Testis (tissue), 5 donors: ENCODE measurements at places on chromosomes 12 and 14. TPM values are rescaled to one million over a fixed set of nuclear protein-coding genes. Genes with fewer than 3 reads are reported as not detected.

The JKAMP gene
- 76.7 TPM for total RNA-seq

- no peaks in the 10 kb centered on the region for H3K27me3 ChIP-seq
- no peaks in the 10 kb centered on the region for H3K4me1 ChIP-seq
- DNase-seq, result peak; percentile 55
- peak within 1 kb of the TSS; percentile 59 for H3K27ac ChIP-seq
- H3K4me3 ChIP-seq, result peak within 1 kb of the TSS; percentile 68
These were observed at the start of gene ACOT4 for GRCh38 chr14:73591690-73592449. ACOT4 (plus strand) TSS chr14:73591873; CDS start chr14:73591960, 87 bp downstream.

The FAM181A gene
- total RNA-seq, result 12.7 TPM

The AKAP6 gene
- 30.9 TPM for total RNA-seq

The ADAMTS20 gene
- 1.5 TPM for total RNA-seq

GRCh38 chr14:32510815-32511214 lies 181.7 kb downstream of the AKAP6 start:
- no peak overlapping the region for H3K4me3 ChIP-seq
- no peaks in the 10 kb centered on the region for H3K27me3 ChIP-seq
- no peak for DNase-seq

- H3K27ac ChIP-seq, result no peak overlapping the region
- H3K36me3 ChIP-seq, result no peaks in the 10 kb centered on the region
- H3K4me3 ChIP-seq, result no peak overlapping the region
- no peaks in the 10 kb centered on the region for H3K27me3 ChIP-seq
- no peak for DNase-seq
These were observed 137.2 kb upstream of the TRHDE start for GRCh38 chr12:72135021-72135301.

- DNase-seq, result no peak
- peaks cover 15% of the 10 kb centered on the region for H3K4me1 ChIP-seq
- no peaks in the 10 kb centered on the region for H3K27me3 ChIP-seq
- H3K36me3 ChIP-seq, result no peaks in the 10 kb centered on the region
- no peak overlapping the region for H3K4me3 ChIP-seq
These were observed 24.0 kb upstream of the NUDT14 start for GRCh38 chr14:105204931-105205672.

The GPR84 gene
- total RNA-seq, result not detected

The TDRD9 gene
- total RNA-seq, result 68.5 TPM

The NINJ2 gene
- 9.2 TPM for total RNA-seq

The GRIP1 gene
- total RNA-seq, result 12.0 TPM

GRCh38 chr12:124148481-124149273 lies 146.2 kb upstream of the RFLNA start:
- no peaks in the 10 kb centered on the region for H3K27me3 ChIP-seq
- H3K27ac ChIP-seq, result no peak overlapping the region

GRCh38 chr12:131795690-131796410 lies 32.3 kb upstream of the MMP17 start:
- no peak for DNase-seq
- no peaks in the 10 kb centered on the region for H3K27me3 ChIP-seq
- no peaks in the 10 kb centered on the region for H3K36me3 ChIP-seq
- no peak overlapping the region for H3K27ac ChIP-seq

- no peak for DNase-seq
- H3K27ac ChIP-seq, result no peak overlapping the region
- H3K4me1 ChIP-seq, result no peaks in the 10 kb centered on the region
- no peaks in the 10 kb centered on the region for H3K27me3 ChIP-seq
- H3K36me3 ChIP-seq, result no peaks in the 10 kb centered on the region
These were observed 64.5 kb upstream of the SLC35F4 start for GRCh38 chr14:57930241-57930975.

The AMHR2 gene
- 39.0 TPM for total RNA-seq

DNA sequence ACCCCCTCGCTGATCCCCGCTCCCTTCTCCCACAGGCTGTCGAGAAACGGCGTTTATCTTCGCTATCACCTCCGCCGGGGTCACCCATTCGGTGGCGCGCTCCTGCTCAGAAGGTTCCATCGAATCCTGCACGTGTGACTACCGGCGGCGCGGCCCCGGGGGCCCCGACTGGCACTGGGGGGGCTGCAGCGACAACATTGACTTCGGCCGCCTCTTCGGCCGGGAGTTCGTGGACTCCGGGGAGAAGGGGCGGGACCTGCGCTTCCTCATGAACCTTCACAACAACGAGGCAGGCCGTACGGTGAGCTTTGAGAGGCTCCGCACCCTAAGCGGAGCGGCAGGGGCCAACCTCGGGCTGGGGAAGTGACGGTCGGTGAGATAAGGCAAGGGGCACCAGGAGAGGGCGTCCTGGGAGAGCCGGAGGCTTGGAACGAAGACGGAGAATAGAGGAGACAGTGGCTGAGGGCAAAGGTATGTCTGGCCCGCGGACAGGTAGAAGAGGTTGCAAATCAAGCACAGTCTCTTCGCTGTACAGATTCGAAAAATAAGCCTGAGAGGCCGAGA lies 2.3 kb downstream of the WNT1 start:
- no peak for DNase-seq
- H3K4me3 ChIP-seq, result peak overlapping the region; percentile 15
- H3K4me1 ChIP-seq, result peaks cover 27% of the 10 kb centered on the region
- no peaks in the 10 kb centered on the region for H3K27me3 ChIP-seq
- H3K36me3 ChIP-seq, result no peaks in the 10 kb centered on the region

DNA sequence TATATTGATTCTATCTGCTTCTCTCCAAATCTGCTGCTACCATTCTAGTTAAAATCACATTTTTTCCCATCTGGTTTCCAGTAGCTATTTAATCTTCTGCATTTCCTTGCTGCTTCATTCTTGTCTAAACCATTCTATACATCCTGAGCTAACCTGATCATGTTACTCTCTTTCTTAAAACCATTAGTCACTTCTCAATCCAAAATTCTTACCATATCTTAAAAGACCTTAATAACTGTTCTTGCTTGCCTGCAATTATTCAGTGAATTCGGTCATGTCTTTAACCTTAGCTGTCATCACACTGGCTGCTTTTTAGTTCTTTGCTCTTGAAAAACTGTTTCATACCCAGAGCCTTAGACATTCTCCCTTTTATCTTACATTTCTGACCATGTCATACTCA lies 56.4 kb upstream of the PZP start:
- H3K27ac ChIP-seq, result no peak overlapping the region
- H3K4me3 ChIP-seq, result no peak overlapping the region

- no peak for DNase-seq
- H3K4me1 ChIP-seq, result no peaks in the 10 kb centered on the region
- no peaks in the 10 kb centered on the region for H3K36me3 ChIP-seq
- H3K27ac ChIP-seq, result no peak overlapping the region
- H3K4me3 ChIP-seq, result no peak overlapping the region
These were observed 11.6 kb downstream of the FBXW8 start for GRCh38 chr12:116922194-116922897.

DNA sequence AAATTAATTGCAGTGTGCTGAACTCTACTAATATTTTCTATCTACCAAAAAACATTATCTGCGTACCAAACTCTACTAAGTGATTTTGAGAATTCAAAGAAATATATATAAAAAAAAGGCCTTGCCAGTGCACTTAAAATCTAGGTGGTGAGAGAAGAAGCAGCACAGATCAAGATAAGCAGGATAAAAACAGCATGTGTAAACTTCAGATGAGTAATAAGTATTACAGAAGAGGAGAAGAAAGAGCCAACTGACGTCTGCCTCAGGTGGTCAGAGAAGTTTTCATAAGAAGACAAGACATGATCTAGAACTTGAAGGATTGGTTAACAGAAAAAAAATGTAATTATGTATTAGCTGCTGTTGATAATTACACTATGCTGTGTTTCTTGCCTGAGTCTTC lies 166.4 kb downstream of the DUSP6 start:
- no peaks in the 10 kb centered on the region for H3K27me3 ChIP-seq
- H3K27ac ChIP-seq, result no peak overlapping the region
- DNase-seq, result no peak
- no peak overlapping the region for H3K4me3 ChIP-seq

DNA sequence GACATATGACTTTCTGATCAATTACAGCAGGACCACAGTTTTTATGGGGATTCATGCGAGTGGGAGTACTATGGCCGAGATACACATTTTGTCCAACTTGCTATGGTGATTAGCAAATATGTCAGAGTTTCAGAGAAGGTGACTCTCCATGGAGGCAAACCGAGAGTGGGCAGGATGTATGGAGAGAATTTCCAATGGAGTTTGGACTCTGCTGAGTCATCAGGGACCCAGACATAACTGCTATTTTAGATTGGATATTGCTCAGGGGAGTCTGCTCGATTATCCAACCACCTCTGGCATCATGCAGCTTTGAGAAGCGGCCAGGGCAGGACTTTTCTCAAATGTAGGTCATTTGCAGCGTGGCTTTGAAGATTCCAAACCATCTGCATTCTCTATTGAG lies 9.5 kb upstream of the GSG1 start:
- no peaks in the 10 kb centered on the region for H3K36me3 ChIP-seq
- no peak for DNase-seq
- peaks cover 15% of the 10 kb centered on the region for H3K4me1 ChIP-seq
- no peaks in the 10 kb centered on the region for H3K27me3 ChIP-seq

The ZNF891 gene
- 7.2 TPM for total RNA-seq

DNA sequence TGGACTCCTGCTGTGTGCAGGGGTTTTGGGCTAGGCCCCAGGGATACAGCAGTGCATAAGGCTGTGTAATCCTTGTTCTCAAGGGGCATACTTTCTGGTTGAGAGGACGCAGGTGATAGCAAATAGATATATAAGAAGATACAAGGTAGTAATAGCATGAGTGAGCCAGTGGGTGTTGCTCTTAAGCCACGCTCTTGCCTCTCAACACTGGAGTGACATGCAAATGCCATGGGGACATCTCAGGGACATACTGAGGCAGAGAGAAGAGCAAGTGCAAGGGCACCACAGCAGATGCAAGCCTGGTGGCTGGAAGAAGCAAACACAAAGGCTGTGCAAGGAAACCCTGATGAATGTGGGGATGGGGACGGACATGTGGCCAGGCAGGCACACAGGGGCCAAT lies 223.3 kb downstream of the CHST11 start:
- no peak for DNase-seq
- H3K36me3 ChIP-seq, result no peaks in the 10 kb centered on the region
- H3K27me3 ChIP-seq, result no peaks in the 10 kb centered on the region
- H3K4me3 ChIP-seq, result no peak overlapping the region
- no peak overlapping the region for H3K27ac ChIP-seq

DNA sequence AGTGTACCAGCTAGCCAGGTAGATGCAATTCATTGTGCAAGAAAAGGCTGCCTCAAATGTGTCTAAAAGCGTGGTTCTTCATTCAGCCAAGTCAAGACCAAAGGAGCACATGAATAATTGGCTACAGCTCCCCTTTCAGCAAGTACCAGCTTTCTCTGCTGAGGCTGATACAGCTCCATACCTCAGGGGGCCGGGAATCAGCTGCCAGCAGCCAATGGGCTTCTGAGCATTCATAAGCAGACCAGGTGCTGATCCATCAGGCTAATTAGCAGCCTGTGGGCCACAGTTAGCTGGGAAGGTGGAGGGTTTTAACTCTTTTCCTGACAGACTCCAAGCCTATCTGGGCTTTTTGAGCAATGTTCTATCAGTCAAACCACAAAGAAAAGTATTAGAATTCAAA lies 264.7 kb downstream of the APAF1 start:
- H3K4me1 ChIP-seq, result no peaks in the 10 kb centered on the region
- no peak overlapping the region for H3K4me3 ChIP-seq
- no peaks in the 10 kb centered on the region for H3K36me3 ChIP-seq

DNA sequence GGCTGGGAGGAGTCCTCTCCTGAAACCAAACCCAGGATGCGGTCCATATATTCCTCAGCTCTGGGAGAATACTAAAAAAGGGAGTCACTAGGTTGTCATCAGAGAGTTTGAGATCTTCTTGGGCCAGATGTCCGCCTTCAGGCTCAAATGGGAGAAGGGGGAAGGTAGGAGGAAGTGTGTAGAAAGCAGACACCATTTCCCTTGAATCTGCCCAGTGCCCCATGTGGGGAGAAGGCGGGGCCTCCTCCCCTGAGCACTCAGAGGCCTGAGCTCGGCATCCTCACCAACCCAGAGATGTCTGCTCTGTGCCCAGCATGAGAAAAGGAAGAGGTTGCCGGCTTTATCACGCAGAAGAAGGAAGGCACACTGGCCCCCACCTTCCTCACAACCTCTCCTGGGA lies 37.3 kb downstream of the LTBP2 start:
- no peaks in the 10 kb centered on the region for H3K27me3 ChIP-seq
- no peak overlapping the region for H3K4me3 ChIP-seq
- peaks cover 31% of the 10 kb centered on the region for H3K4me1 ChIP-seq

The KCNH3 gene
- total RNA-seq, result 4.5 TPM

DNA sequence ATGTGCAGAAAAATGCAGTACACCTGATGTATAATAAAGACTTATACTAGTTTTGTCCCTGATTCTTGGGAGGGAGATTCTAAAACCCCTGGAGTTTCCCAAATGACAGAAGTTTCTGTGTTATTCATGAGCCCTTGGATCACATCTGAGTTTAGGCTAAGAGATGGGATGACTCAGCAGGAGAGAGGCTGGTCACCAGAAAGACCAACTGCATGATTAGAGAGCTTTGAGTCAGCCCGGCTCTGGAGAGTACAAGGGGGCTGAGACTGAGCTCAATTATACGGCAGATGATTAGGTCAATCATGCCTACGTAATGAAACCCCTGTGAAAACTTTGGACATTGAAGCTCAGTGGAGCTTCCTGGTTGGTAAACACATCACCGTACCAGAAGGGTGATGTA lies 174.2 kb downstream of the SSPN start:
- H3K4me1 ChIP-seq, result no peaks in the 10 kb centered on the region
- no peaks in the 10 kb centered on the region for H3K27me3 ChIP-seq
- no peak for DNase-seq

GRCh38 chr14:30906752-30907658 lies 32.6 kb downstream of the COCH start:
- H3K4me3 ChIP-seq, result no peak overlapping the region
- DNase-seq, result no peak
- H3K4me1 ChIP-seq, result no peaks in the 10 kb centered on the region
- H3K36me3 ChIP-seq, result no peaks in the 10 kb centered on the region

- H3K4me1 ChIP-seq, result peaks cover 10% of the 10 kb centered on the region
- H3K27me3 ChIP-seq, result no peaks in the 10 kb centered on the region
- no peak overlapping the region for H3K4me3 ChIP-seq
- H3K36me3 ChIP-seq, result no peaks in the 10 kb centered on the region
- no peak overlapping the region for H3K27ac ChIP-seq
- DNase-seq, result no peak
These were observed 2.7 kb upstream of the TC2N start for GRCh38 chr14:91870001-91870400.

DNA sequence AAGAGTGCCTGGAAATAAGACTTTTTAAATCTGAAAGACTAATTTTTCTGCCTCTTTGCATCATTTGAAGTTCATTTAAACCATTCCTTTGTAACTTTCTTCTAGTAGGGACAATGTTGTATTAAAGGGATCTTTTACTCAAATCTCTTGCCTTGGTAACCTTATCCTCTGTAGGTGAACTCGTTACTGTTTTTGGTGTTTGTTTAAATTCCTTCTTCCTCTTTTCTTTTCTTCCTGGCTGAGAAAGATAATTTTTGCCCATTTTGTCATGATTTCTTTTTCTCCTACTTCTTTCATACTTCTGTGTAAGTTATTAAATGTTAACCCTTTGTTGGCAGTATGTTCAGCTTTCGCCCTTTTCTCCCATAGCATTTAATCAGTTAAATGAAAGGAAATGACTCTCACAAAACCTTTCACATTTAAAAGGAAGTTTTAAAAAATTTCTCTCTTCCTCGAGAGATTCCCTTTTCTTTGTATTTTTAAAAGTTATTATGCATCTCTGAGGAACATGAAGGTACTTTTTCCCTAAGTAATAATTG lies 10.3 kb downstream of the VEZT start:
- DNase-seq, result no peak
- H3K36me3 ChIP-seq, result no peaks in the 10 kb centered on the region
- no peak overlapping the region for H3K4me3 ChIP-seq
- H3K27ac ChIP-seq, result no peak overlapping the region
- peaks cover 21% of the 10 kb centered on the region for H3K4me1 ChIP-seq

GRCh38 chr12:114836609-114837008 lies 152.6 kb upstream of the TBX3 start:
- no peaks in the 10 kb centered on the region for H3K36me3 ChIP-seq
- no peak overlapping the region for H3K4me3 ChIP-seq
- H3K4me1 ChIP-seq, result no peaks in the 10 kb centered on the region
- H3K27ac ChIP-seq, result no peak overlapping the region
- H3K27me3 ChIP-seq, result no peaks in the 10 kb centered on the region

The PMEL gene
- total RNA-seq, result 11.1 TPM
